ENCODE measurements at places on chromosomes 5 and 9.

DNA sequence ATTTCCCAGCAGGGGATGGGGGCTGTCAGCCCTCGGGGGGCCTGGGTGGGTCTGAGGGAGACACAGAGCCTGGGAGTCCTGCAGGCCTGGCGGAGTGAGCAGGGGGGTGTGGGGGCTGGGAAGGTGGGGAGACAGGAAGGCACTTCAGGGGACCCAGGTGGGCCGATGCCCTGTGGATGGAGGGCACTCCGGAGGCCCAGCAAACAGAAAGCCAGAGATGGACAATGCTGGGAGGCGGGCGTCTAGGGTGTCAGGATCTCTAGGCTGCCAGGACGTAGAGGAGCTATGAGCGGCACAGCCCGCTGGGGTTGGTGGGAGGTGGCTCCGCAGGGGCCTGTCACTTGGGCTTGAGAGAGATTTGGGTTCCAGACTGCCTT, 87.6 kb upstream of the COL5A1 start:
- no peak for DNase-seq

DNA sequence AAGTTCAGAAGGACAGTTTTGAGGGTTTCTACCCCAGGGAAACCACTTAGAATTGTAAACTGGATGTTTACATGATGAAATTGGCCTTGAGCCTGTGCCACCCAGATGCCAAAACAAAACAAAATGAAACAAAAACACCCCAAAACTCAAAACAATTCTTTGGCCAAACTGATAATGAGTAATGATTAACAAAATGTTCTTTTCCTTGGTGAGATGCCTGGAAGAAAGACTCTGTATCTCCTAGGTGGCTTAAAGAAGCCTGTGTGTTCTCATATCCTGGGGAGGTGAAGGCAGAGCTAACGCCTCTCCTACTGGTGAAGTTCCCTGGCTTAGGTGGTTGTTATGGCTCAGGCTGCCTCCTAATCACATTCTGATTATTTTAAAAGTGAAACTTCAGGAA, 120.5 kb downstream of the NPR3 start:
- DNase-seq = no peak

DNA sequence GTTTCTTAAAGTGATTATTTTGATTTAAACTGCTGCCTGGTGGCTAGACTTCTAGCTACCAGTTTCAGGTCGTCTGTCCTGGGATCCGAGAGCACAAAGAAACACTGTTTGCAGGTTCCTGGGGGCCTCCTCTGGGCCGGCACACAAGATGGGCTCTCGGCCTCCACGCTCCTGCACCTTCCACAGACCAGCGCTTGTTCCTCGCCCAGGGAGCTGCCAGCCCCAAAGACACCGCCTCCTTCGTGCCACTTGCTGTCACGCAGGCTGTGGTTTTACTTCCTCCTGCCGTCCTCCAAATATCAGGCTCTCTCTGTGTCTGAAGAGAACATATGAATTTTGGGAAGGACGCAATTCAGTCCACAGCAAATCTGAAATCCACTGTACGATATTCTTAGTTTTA, 105.8 kb downstream of the ROR2 start:
- DNase-seq = peak; percentile 59

DNA sequence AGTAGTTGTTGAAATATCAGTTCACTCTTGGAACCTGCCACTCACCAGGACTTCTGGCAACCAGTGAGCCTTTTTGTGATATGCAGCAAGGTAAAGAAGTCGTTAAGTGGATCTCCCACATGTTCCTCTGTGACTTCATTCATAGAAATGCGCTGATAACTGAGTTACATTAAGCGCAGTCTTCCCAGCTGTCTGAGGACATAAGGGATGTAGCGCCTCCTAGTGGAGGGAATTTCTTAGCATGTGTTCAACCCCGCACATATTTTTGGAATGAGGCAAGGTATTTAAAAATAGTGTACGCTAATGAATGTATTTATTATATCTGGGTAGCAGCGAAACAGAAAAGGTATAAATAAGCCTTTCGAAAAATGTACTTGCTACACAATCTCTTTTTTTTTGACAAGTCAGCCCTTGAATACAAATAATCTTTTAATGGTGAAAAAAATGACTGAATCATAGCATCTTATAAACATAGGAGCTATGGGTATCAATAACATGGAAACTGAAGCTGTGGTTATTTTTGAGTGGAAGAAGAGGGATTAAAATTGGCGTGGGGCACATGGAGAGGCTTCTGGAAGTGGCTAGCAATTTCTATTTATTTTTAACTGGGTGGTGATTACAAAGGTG, 38.0 kb downstream of the PALM2AKAP2 start:
- peak; percentile 80 for DNase-seq

DNA sequence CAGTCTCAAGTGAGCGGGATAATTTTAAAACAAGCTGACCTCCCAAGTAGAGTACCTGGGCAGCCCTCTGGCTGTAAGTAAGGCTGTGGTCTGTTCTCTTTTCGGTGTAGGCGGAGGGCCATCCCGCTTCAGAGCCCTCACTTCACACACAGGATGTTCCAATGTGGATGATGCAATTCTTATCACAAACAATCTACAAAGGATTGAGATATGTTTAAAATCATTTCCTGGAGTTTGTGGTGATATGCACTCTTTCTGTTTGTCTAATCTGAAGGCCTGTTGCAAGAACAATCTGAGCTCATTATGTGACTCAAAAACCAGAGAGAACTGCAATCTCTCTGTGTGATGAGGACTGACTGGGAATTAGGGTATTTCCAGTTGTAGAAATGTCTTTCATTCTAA, 42.5 kb downstream of the ITGA2 start:
- DNase-seq = peak; percentile 56

- no peak for DNase-seq
Observed at GRCh38 chr5:75475364-75475763, 36.1 kb downstream of the CERT1 start.

DNA sequence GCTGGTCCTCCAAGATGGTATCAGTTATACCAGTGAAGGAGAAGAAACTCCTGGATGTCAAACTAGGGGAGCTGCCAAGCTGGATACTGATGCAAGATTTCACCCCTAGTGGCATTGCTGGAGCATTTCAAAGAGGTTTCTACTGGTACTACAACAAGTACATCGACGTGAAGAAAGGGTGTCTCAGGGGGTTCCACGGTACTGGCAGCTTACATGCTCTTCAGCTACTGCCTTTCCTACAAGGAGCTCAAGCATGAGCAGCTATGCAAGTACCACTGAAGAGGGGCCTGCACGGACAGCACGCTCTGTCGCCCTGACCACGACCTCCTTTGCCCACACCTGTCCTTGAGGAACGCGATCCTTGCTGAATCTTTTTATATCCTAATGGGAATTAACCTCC, 19.5 kb downstream of the ACTL7B start:
- DNase-seq = no peak

DNA sequence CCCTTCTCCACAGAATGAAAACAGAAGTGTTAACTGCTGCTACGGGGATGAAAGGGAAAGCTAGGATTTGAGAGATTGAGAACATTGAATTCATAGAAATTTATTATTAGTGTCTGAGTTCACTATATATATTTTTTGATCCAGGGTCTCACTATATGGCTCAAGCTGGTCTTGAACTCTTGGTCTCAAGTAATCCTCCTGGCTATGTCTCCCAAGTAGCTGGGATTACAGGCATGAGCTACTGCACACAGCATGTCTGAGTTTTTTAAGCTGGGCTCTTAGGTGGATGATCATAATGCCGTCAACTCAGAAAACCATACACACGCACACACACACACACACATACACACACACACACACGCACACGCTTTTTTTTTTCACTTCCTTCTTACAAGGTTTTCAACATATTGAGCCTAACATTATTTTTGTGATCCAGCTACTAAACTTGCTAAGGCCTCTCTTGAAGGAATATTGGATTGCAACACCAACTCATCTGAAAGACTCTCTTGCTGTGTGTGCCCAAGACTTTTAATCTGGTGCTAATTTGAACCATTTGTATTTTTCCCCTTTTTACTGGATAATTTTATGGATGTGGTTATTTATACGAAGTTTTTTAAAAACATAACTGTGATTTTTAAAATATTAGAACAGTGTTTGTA, 1045.4 kb downstream of the DTWD2 start:
- DNase-seq = no peak

DNA sequence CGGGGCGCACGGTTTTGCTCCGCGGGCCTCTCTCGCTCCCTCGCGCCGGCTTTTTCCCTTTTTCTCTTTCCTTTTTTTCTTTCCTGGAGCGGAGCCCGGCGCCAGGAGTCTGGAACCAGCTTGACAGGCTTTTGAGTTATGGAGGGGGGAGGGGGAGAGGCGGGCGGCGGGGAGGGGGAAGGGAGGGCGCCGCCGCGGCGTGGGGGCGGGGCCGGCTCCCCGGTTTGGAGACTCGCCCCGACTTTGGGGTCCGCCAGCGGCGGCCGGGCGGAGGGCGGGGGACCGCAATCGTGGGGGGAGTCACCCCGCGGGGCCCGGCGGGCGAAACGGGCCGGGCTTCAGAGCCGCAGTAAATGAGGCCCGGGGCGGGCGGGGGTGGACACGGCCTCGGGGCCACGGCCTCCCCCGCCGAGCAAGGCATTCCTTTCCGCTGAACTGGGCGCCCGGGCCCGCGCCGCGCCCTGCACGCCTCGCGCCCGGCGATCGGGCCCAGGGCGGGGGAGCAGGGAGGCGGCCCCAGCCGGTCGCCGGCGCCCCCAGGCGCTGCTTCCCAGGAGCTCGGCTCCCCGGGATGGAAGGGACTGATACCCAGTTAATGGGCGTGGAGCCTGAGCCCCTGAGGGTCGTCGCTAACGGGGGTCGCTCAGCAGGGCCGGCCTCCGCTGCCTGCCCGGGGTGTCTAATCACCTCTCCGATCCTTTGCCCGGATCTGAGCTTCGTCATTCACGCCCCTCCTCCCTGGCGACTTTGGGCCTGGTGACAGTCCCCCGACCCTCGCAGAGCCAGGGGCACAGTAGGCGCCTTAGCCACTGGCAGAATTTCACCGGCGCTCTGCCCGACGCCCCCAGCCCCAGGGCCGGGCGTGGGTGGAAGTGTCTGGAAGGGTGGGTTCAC, 138.1 kb downstream of the C9orf50 start:
- peak; percentile 92 for DNase-seq

GRCh38 chr9:5626727-5627634, 1.9 kb upstream of the RIC1 start:
- DNase-seq = peak; percentile 57

DNA sequence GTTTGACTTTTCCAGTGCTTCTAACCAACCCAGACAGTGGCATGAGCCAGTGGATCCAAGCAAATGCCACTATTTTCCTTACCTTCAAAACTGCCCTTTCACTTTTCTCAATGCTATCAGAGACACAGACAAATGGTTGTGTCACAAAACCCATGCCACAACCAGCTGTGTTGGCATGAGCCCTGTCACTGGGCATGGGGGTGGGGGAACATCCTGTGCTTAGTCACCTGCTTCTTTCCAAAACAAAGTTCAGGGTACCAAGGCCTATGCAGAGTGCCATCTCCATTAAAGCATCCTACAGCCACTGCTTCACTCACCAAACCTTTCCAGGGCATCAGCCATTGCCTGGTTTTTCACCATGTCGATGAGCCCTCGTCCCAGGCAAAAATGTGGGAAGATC, 30.1 kb downstream of the NIPSNAP3B start:
- no peak for DNase-seq

GRCh38 chr5:32712481-32713360, 1.6 kb downstream of the NPR3 start:
- DNase-seq = peak; percentile 41

DNA sequence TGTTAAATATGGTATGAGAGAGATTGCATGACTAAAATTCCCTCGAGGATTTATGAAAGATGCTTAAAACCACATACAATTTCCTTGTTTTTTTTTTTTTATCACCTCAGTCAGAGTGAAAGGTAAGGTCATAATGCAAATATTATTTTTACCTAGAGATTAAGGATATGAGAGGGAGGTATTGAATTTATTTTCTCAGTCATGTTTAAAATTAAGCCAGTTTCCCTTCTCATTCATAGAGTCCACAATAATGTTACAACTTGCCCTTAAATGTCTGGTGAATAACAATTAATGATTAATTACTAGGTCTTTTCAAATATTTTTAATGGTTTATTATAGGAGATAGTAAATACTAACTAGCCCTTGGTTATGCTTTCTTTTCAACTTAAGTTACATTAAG, 144.9 kb upstream of the HAPLN1 start:
- no peak for DNase-seq

DNA sequence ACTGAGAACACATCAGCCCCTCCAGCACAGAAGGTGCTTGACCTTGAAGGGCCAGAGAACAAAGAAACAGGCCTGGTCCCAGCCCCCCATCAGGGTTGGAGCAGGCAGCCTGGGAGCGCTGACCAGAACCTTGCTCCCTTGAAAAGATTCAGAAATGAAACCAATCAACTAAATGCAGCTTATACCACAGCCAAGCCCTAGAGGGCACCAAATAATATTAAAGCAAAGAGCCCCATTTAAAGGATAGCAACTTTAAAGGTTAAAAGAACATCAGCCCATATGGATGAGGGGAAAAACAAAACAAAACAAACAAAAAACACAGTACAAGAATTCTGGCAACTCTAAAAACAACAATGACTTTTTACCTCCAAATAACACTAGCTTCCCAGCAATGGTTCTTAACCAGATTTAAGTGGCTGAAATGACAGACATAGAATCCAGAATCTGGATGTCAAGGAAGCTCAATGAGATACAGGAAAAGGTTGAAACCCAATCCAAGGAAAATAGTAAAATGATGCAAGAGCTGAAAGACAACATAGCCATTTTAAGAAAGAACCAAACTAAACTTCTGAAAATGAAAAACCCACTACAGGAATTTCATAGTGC, 471.9 kb downstream of the MTRR start:
- DNase-seq = peak; percentile 57

DNA sequence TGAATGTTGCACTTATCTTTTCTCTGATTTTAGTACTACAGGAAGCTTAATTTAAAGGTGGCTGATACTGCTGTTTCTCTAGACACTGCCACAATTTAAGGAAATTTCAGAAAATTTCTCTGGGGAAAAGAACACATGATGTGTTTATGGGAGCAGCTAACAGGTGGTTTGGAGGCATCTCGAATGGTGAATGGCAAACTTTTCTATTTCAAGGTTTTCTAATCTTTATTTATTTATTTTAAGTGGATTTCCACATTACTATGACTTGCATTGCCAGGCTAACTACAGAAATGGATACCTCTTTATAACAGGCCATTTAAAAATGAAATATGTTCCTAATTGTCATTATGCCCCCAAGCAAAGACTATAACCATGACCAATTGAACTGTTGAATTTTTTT, 50.4 kb downstream of the PDE6A start:
- no peak for DNase-seq

- no peak for DNase-seq
Observed at GRCh38 chr9:35563791-35564197, 41.3 kb upstream of the TESK1 start.

GRCh38 chr9:138009803-138010690, 132.5 kb downstream of the CACNA1B start:
- peak; percentile 6 for DNase-seq

GRCh38 chr9:21983561-21983935, 10.6 kb downstream of the CDKN2A start:
- no peak for DNase-seq

DNA sequence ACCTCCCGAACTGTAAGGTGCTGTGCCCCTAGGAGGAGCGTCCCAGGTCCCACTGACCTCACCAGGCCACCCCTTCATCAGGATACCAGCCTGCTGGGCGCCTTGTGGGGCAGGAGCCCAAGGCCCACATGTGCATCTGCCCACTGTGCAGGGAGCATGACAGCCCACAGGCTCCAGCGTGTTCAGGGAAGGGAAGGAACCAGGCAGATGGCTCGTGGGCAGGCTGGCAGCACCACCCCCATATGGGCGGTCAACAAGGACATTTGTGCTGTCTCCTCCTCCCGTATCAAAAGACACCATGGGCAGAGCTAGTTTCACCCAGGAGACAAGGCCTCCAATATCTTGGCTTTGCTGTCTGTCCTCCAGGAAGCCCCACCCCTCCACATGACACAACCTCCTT, 85.5 kb upstream of the PPP1R26 start:
- DNase-seq = no peak

- no peak for DNase-seq
Observed at GRCh38 chr5:76022611-76023010, 60.6 kb upstream of the SV2C start.
